ENCODE measurements at places on chromosomes 1 and 21. TPM values are rescaled to one million over a fixed set of nuclear protein-coding genes. Genes with fewer than 3 reads are reported as not detected.

- DNase-seq, result no peak
Observed at GRCh38 chr1:25427696-25428095, 3.0 kb upstream of the MACO1 start.

GRCh38 chr1:95116580-95117206 is 462 bp upstream of the TLCD4 start:
- DNase-seq, result peak; percentile 46

SELENOF gene
- total RNA-seq, result 78.6 TPM

- DNase-seq, result no peak
Observed at GRCh38 chr1:152699746-152700145, 1.6 kb downstream of the LCE2A start.

DNA sequence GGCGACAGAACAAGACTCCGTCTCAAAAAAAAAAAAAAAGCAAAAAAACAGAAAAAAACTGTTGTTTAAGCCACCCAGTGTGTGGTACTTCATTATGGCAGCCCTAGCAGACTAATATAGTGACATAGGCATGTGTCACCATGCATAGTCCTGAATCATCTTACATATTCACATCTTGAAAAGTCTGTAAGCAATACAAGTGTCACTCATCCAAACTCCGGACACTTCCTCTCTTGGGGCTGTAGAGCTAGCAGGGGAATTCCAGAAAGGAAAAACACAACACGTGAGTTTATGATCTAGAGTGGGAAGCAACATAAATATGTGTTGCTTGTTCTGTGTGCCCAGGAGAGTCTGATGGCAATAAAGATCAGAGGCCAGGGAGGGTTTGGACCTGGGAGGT is 81.6 kb upstream of the KCNE2 start:
- no peak for DNase-seq

DNA sequence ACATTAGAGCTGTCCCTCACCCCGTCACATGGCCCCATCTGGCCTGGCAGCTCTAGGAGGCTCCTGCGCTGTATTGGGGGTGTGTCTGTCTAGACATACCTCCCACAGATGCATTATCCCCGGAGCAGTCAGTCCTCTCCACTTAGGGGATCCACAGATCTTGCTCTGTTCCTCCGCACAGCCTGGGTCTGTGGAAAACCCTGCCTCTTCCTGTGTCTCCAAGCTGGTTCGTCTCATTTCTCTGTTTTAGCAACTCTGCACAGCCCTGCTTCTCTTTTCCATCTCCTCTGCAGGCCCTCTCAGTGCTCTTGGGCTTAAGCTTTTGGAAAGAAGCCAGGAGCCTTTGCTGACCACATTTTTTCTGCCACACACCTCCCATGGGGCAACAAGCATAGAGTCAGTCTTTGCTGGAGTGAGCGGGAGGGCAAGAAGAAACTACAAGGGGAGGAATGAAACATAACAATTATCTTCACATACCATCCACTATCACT is 241.5 kb downstream of the FOXD2 start:
- DNase-seq, result no peak

- no peak for DNase-seq
Observed at GRCh38 chr1:87274851-87275250, 53.8 kb upstream of the LMO4 start.

DNA sequence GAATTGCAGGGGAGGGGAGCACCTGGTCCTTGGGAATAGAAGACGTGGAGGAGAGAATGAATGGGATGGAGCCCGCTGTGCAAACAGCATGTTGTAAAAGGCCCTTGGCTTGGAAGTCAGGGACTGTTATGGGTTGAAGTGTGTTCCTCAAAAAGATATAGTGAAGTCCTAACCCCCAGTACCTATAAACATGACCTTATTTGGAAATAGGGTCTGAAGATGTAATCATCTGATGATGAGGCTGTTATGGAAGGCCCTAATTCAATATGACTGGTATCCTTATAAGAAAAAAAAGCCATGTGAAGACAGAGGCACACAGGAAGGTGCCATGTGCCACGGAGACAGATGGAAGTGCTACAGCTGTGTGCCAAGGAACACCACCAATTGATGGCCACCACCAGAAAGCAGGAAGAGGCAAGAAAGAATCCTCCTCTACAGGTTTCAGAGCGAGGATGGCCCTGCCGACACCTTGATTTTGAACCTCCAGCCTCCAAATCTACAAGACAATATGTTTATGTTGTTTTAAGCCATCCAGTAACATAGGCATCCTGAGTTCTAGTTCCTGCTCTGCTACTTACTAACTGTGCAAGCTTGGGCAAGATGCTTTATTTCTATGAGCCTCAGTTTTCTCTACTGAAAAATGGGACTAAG is 51.2 kb downstream of the LRRN2 start:
- DNase-seq, result no peak

ACTL8 gene
- not detected for total RNA-seq

GRCh38 chr1:11031624-11032262 is 15.3 kb downstream of the MASP2 start:
- DNase-seq, result no peak

DNA sequence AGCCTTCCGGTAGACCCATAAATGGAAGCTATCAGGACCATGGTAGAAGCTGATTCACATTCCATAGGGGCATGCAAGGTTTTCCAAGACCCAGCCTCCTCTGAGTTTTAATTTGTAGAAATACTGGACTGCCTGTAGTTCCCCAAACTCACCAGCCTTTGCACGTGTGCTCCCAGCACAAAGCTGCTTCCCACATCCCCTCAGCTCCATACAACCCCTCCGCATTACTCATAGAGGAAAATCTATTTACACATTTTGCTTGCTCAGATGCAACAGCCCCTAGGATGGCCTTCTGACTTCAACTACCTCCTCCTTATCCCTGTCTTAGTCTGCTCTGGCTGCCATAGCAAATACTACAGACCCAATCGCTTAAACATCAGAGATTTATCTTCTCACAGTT is 336.2 kb downstream of the SETD4 start:
- DNase-seq, result no peak

IFI44 gene
- 30.5 TPM for total RNA-seq

GRCh38 chr21:44802396-44803153 is 955 bp upstream of the UBE2G2 start:
- DNase-seq, result no peak

- DNase-seq, result no peak
Observed at GRCh38 chr1:85196358-85196757, 4.5 kb downstream of the SYDE2 start.

DNA sequence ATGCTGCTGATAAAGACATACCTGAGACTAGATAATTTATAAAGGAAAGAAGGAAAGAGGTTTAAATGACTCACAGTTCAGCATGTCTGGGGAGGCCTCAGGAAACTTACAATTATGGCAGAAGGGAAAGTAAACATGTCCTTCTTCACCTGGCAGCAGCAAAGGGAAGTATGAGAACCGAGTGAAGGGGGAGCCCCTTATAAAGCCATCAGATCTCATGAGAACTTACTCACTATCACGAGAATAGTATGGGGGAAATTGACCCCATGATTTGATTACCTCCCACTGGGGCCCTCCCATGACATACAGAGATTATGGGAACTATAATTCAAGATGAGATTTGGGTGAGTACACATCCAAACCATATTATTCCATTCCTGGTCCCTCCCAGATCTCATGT is 154.4 kb downstream of the FASLG start:
- no peak for DNase-seq

- no peak for DNase-seq
Observed at GRCh38 chr1:96515925-96516324, 205.7 kb upstream of the PTBP2 start.

- no peak for DNase-seq
Observed at GRCh38 chr21:22399681-22400514, 1401.7 kb downstream of the NCAM2 start.

PROX1 gene
- total RNA-seq, result not detected

DNA sequence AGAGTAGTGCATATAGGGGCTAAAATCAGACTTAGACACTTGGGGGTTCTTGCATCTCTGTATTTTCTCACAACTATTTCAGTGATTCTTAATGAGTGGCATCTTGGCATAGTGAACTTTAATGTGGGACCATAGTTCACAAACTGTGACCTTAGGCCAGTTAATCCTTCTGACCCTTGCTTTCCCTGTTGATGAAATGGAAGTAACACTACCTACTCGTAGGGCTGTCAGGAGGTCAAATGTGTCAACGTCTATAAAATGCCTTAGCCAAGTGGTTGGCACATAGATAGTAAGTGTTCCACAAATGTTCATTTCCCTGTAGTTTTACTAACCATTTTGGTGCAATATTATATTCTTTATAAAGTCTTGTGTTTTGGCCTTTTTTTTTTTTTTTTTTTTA is 49.4 kb downstream of the DYRK1A start:
- DNase-seq, result no peak

- no peak for DNase-seq
Observed at GRCh38 chr1:147651466-147651865, 18.9 kb downstream of the ACP6 start.

GRCh38 chr1:78540048-78540447 is 49.3 kb downstream of the PTGFR start:
- no peak for DNase-seq

KRTAP12-1 gene
- total RNA-seq, result not detected

RXFP4 gene
- total RNA-seq, result not detected

DNA sequence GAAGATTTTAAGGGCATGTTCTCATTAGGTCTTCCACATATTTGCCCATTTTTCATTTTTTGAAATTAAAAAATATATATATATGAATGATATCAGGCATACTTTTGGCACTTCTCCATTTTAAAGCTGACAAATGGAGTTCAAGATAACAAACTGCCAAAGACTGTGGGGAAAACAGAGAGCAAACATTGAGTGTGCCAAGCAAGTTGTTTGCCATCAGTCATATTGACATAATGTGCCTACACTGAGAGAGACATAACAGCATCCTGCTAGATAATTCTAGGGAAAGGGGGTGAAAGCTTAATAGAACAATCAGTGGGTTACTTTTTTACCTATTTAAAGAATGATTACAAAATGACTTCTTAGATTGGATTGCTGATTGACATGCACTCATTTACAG is 529.4 kb upstream of the CXADR start:
- no peak for DNase-seq

PDE9A gene
- 11.2 TPM for total RNA-seq

GRCh38 chr1:45535988-45536766 is 14.4 kb upstream of the AKR1A1 start:
- no peak for DNase-seq

DNA sequence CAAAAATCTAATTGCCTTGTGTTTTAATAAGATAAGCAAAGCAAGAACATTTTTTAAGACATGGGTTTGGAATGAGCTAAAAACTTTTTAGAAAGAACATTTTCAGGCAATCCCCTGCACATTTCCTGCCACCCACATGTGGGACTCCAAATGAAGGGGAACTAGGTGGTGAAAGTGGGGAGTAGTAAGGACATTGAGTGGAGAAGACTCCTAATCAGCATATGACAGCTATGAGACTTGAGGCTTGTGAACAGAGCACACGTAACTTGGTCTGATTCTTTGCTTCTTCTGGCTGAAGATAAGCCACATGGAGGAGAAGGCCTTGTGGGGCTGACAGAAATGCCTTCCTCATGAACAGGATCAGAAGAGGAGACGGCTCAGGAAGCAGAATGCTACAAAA is 50.3 kb downstream of the FCER1A start:
- DNase-seq, result no peak

SERINC2 gene
- not detected for total RNA-seq

GRCh38 chr1:17403081-17403480 is 31.1 kb downstream of the PADI6 start:
- no peak for DNase-seq

DNA sequence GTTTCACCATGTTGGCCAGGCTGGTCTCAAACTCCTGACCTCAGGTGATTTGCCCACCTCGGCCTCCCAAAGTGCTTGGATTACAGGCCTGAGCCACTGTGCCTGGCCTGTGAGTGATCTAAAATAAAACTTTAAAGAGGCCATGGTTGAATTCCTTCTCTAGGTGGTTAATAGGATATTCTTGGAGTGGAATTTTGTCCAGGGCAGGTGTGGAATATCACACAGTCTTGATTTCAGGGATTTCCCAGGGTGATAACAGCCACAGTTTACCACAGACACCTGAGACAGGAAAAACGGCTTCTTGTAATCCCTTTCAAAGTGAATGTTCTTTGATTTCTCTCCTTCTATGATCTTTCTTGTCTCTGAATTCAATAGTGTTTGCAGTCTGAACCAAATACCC is 32.1 kb upstream of the C1orf21 start:
- no peak for DNase-seq

SLC16A1 gene
- 34.1 TPM for total RNA-seq

- no peak for DNase-seq
Observed at GRCh38 chr21:35226328-35226727, 177.2 kb upstream of the RUNX1 start.

GRCh38 chr1:44594871-44595735 is 79.2 kb downstream of the TMEM53 start:
- DNase-seq, result peak; percentile 67

GRCh38 chr1:162230096-162230495 is 146.6 kb downstream of the SPATA46 start:
- DNase-seq, result no peak

GRCh38 chr1:240816472-240816871 is 204.5 kb upstream of the GREM2 start:
- DNase-seq, result no peak

USH2A gene
- total RNA-seq, result not detected
